Tongue (tissue), 3 donors: ENCODE measurements at places on chromosomes 7 and 10. TPM values are rescaled to one million over a fixed set of nuclear protein-coding genes. Genes with fewer than 3 reads are reported as not detected.

The CUZD1 gene
- 0.31 TPM for total RNA-seq

The PAX4 gene
- total RNA-seq = not detected

The ZNF679 gene
- not detected for total RNA-seq

The LMOD2 gene
- total RNA-seq = 135 TPM

The NPSR1 gene
- not detected for total RNA-seq
